NCI-H1694 (cell line): ENCODE measurements at places on chromosomes 1 and 21.

GRCh38 chr1:15219280-15220023 is 27.6 kb upstream of the FHAD1 start:
- no peak for DNase-seq

GRCh38 chr1:39955547-39956539 is 898 bp downstream of the MFSD2A start:
- DNase-seq = peak; percentile 100

- DNase-seq = no peak
These were observed 584 bp downstream of the TINAGL1 start for GRCh38 chr1:31576743-31577455.

DNA sequence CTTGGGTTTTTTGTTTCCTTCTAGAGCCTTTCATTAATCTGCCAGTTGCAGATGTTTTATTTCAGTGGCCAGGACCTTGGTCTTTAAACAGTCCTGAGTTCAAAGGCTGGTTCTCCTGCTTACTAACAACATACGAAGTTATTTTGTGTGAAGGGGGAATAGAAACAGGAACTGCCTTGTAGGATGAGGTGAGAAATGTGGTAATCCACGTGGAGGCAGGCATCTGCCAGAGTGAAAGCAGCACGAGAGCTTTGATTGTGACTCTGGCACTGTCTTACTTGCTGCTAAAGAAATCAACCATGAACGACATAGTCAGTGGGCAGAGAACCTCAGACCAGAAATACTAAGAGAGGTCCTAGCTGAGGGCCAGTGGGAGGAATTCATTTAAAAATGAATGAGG is 30.4 kb downstream of the TMEM63A start:
- no peak for DNase-seq

- DNase-seq = no peak
These were observed 1.8 kb upstream of the SPRR2A start for GRCh38 chr1:153058826-153059784.

GRCh38 chr1:143680304-143680703 is 291.5 kb downstream of the FAM72C start:
- no peak for DNase-seq

- peak; percentile 50 for DNase-seq
These were observed at the start of gene ACADM for GRCh38 chr1:75724472-75725022. TSS of gene ACADM (plus strand) at chr1:75724709. CDS start at chr1:75724788, 79 bp downstream.

- DNase-seq = peak; percentile 30
These were observed 742 bp downstream of the ARTN start for GRCh38 chr1:43934101-43934985.

DNA sequence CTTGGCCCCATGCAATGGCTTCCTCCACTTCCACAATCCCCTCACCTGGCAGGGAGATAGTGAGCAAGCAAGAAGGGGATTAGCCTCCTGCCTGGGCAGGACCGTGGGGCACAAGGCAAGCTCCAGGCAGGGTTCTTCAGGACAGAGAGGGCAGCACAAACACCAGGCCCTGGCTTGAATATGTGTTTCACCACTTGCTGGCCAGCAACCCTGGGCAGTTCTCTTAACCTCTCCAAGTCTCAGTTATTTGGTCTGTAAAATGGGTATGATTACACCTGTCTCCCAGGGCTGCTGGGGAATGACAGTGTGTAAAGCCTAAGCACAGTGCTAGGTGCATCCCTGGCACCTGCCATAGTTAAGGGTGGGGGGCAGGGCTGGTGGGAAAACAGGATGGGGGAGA is 31.9 kb downstream of the H3-3A start:
- no peak for DNase-seq

- DNase-seq = no peak
These were observed 19.8 kb upstream of the TINAGL1 start for GRCh38 chr1:31556481-31557006.

GRCh38 chr1:233662575-233663304 is 48.8 kb downstream of the KCNK1 start:
- peak; percentile 95 for DNase-seq

DNA sequence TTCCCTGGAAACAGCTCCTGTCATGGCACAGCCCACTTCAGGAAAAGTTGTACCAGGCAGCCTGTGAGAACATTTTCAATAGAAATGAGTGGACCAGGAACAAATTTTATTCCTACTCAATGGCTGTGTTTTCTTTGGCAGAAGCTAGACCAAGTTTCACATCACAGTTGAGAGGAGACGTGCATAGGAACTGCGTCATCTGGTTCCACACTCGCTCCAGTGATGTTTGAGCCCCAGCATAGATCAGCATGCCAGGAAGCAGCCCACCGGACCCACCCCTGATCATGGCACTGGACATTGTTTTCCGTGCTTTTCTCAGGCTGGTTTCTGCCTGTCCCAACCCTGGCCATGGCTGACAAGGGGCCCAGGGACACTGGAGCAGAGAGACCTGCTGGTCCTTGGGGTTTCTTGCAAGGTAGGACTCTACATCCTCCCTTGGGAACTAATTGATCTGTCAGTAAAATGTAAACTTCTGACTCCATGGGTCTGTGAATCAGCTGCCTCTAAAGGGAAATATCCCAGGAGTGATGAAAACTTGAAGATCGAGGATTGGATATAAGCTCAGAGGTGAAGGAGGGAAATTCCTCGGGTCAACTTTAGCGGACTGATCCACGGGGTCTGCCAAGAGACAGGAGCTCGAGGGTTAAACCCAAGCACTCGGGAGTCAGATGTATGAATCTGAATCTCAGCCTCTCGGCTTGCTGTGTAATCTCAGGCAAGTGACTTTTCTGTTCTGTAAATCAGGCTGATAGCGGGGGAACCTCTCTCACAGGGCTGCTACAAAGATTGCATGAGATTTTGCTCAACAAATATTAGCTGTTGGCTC is 35.7 kb downstream of the NEK2 start:
- DNase-seq = no peak

DNA sequence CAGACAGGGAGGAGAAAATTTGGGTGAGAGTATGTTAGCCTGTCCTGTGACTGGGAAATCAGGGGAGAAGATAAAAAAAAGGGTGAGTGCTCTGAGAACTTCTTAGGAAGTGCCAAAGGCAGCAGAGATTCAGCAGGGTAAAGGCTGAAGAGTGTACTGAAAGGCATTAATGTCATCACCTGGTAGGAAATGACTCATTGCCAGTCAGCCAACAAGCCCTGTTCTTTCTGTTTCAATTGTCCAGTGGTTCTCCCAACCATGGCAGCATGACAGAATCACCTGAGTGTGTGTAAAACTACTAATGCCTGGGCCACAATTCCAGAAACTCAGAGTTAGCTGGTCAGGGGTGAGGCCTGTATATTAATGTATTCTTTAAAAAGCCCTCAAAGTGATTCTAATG is 83.5 kb downstream of the INTS7 start:
- DNase-seq = no peak
